ENCODE measurements at places on chromosomes 16 and 17.

- no peak for DNase-seq
These were observed 2.5 kb downstream of the SEC14L1 start for GRCh38 chr17:77143306-77143705.

DNA sequence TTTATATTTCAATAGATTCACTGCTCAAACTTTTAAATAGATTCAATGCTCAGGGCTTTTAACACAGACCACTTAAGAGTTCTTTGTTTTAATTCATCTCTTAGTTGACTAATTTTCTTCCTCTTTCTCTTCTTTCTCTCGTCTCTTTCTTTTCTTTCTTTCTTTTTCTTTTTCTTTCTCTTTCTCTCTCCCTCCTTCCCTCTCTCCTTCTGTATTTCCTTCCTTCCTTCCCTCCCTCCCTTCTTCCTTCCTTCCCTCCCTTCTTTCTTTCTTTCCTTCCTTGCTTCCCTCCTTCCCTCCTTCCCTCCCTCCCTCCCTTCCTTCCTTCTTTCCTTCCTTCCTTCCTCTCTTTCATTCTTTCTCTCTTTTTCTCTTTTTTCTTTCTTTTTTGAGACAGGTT lies 104.4 kb downstream of the LYRM1 start:
- DNase-seq: no peak

DNA sequence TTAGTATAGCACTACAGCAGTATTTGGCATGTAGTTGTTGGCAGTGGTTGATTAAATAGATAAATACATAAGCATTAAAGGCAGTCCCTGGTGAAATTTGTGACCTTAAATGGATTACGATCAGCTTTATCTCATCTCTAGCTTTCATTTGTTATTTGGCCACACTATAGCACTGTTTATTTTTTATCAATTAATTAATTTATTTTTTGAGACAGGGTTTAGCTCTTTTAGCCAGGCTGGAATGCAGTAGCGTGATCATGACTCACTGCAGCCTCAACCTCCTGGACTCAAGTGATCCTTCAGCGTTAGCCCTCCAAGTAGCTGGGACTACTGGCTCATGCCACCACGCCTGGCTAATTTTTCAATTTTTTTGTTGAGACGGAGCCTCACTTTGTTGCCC lies 18.7 kb upstream of the ARHGAP17 start:
- DNase-seq: no peak

DNA sequence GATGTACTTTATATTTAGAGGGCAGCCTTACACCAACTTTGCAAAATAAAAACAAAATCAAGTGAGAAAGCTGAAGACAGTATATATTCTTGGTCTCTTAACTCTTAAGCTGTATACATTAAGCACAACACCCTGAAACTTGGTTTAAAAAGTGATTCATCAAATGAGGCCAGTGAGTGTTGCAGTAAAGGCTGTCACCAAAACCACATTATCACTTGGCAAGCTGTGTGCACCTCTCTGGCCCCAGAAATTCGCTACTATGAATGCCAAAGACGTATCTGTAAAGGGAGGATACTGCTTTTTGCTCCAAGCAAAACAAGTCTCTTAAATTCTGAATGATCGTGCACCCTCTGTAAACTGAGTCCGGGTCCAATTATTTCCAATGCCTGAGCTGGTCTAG lies 163.9 kb downstream of the ZFHX3 start:
- no peak for DNase-seq

GRCh38 chr16:53085931-53086421 lies 31.2 kb downstream of the CHD9 start:
- no peak for DNase-seq

DNA sequence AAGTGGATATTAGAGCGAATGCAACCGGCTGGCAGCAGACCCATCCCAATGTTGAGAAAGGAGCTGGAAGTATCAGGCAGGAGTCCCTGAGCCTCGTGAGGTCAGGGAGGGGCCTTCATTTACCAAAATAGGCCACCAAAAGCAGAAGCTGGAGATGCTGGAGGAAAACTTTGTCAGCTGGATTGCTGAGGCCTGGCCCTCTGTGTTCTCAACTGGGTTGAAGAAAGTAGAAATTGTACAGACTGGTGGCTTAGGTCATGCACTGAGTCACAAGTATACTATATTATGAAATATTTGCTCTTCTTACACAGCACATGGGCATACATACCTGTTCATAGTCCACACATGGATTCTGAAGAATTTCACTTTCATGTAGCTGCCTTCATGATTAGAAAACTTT lies 23.2 kb upstream of the TEKT3 start:
- DNase-seq: no peak

- no peak for DNase-seq
These were observed 3.5 kb downstream of the PLK1 start for GRCh38 chr16:23682181-23682580.

- DNase-seq: no peak
These were observed 29.6 kb downstream of the COG4 start for GRCh38 chr16:70493802-70494201.

DNA sequence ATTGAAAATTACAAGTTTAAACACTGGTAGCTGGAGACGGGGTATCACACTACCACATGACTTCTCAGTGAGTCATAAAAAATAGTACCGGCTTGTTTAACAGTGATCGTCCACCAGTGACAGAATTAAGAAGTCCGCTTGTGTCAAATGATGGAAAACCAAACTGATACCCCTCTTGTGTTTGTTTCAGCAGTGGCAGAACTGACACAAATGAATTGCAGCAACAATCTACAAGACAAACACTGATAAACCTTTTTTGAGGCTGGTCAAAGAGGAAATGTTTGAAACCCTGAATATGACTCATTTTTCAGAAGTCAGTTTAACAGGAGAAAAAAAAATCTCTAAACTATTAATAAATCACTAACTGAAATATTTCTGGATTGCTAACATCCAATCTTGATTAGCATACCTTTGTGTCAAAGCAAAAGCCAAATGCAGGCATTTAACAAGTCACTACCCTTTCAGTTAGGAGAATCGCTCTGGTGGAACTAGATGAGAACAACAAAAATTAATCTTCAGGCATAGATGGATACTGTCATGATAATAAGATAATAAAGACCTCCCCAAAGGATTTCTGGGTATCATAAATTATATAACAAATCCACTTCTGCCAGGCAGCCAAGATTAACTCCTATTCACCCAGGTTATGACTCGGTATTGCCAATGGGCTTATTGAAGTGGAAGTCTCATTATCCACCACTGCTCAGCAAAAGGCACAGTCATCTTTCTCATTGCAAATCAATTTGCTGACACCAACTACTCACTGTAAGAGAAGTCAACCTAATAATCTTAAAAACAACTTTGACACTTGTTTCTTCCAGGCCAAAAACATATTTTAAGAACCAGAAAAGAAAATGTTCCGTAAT lies 20.8 kb downstream of the DCUN1D3 start:
- DNase-seq: no peak

GRCh38 chr16:9049241-9049640 lies 42.2 kb upstream of the HAPSTR1 start:
- DNase-seq: no peak
